NCI-H1436 (cell line): ENCODE measurements at places on chromosomes 5 and 9.

DNA sequence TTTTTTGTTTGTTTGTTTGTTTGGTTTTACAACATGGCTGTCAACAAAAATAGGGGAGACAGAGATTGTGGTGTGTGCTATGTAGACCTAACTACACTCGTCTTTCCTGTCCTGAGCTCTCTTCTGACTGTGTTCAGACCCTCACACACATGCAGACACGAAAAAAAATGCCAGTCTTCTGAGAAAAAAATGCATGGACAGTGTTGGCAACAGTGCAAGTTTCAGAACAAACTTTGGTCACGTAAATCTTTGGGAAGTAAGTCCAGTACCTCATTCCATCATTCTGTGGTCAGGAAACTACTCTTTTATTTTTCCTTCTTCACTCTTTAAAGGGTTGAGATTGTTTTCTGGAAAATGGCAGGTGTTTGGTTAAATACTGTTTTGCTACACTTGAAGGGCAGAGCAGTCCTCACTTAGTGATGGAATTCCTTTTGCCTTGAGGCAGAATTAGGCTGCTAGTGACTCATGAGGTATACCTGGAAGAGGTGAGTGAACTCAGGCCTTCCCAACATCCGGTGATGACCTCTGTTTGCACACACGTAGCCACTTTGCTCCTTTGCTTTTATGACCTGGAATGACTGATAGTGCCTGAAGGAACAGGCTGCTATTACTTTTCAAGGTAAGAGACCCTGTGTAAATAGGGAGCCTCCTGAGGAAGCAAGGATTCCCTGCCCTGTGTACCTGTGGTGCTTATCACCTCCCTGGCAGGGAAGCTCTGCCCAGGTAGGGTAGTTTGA lies 81.6 kb upstream of the TNFAIP8 start:
- DNase-seq = no peak

GRCh38 chr5:72552041-72552557 lies 44.9 kb upstream of the ZNF366 start:
- no peak for DNase-seq

DNA sequence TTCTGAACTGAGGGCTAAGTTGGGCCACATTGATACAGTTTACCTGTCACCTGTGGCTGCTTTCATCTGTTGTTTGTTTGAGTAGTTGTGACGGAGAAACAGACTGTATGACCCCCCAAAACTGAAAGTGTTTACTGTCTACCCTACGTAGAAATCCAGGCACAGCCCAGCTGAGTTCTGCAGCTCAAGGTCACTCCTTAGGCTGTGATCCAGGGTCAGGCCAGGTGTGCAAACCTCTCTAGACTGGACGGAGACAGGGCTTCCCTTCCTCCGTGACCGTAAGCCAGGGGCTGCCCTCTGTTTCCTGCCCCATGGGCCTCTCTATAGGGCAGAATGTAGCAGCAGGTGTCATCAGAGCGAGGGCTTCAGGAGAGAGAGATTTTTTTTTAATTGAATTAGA lies 207.9 kb upstream of the OTULINL start:
- DNase-seq = no peak

GRCh38 chr9:132109291-132109690 lies 29.6 kb upstream of the MED27 start:
- DNase-seq = no peak

- DNase-seq = no peak
These were observed 51.8 kb downstream of the IRX2 start for GRCh38 chr5:2699686-2700085.

GRCh38 chr9:93020771-93021670 lies 37.5 kb upstream of the SUSD3 start:
- no peak for DNase-seq

GRCh38 chr5:86858442-86858841 lies 240.7 kb downstream of the COX7C start:
- no peak for DNase-seq

DNA sequence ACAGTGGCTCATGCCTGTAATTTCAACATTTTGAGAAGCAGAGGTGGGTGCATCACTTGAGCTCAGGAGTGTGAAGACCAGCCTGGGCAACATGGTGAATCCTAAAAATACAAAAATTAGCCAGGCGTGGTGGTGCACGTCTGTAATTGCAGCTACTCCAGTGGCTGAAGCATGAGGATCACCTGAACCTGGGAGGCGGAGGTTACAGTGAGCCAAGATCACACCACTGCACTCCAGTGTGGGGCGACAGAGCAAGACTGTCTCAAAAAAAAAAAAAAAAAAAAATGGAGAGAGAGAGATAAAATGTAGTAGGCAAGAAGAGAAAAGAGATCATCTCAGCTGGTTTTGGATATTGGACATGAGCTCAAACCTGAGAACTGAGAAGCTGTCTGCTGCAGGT lies 23.7 kb upstream of the ZCCHC7 start:
- no peak for DNase-seq

- no peak for DNase-seq
These were observed 36.5 kb downstream of the SYK start for GRCh38 chr9:90838098-90838497.

DNA sequence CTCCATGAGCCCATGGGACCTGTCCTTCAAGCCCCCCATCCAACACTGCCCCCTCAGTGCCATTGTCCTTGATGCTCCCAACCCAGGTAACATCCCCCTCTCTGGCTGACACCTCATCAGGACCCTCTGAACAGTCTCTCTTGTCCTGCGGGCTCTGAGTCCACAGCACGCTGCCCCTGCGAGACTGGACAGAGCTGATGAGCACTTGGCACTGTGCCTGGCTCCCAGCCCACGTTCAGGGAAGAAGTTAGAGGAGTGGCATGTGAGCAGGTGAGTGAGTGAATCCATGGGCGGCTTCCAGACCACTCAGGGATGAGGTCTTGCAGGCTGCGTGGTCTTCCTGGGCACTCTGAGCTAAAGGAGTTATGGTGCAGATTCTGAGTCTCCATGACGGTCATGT lies 70.7 kb downstream of the PAX5 start:
- no peak for DNase-seq

GRCh38 chr5:134968055-134968454 lies 348 bp downstream of the CATSPER3 start:
- DNase-seq = no peak

DNA sequence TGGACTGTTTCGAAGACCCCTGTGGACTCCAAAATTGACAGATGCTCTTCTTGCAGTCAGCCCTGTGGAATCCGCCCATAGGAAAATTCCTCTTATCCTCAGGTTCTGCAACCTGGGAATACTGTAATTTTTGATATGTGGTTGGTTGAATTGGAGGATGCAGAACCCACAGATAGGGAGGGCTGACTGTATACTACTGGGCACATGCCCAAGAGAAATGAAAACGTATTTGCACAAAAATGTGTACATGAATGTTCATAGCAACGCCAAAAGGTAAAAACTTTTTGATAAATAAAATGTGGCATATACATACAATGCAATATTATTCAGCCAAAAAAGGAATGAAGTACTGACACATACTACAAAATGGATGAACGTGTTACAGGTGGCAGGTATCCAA lies 1.9 kb upstream of the SNAPC3 start:
- DNase-seq = no peak

GRCh38 chr5:35485487-35485886 lies 132.2 kb upstream of the SPEF2 start:
- DNase-seq = no peak

DNA sequence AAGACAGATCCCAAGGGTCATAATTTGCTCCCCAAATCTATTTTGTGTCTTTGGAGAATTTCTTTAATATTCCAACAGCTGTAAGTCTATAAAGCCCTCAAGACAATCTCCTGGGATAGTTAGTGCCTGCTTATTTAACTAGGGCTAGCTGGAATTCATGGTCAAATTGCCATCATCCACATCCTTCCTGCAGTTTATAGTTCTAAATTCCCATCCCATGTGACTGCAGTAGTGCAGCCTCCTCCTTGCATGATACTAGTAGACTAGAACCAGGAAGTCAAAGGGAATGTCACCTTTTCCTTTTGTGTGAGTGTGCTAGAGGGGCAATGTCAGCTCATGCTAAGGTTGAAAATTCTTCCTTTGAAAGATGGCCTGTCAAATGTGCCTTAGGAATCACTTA lies 214.8 kb upstream of the PIK3R1 start:
- no peak for DNase-seq

GRCh38 chr5:64340293-64340692 lies 165.5 kb upstream of the RGS7BP start:
- no peak for DNase-seq

- DNase-seq = peak; percentile 7
These were observed 93.8 kb upstream of the PPP1R26 start for GRCh38 chr9:135385793-135386192.

- no peak for DNase-seq
These were observed 133.6 kb downstream of the NFIB start for GRCh38 chr9:14180093-14180959.

DNA sequence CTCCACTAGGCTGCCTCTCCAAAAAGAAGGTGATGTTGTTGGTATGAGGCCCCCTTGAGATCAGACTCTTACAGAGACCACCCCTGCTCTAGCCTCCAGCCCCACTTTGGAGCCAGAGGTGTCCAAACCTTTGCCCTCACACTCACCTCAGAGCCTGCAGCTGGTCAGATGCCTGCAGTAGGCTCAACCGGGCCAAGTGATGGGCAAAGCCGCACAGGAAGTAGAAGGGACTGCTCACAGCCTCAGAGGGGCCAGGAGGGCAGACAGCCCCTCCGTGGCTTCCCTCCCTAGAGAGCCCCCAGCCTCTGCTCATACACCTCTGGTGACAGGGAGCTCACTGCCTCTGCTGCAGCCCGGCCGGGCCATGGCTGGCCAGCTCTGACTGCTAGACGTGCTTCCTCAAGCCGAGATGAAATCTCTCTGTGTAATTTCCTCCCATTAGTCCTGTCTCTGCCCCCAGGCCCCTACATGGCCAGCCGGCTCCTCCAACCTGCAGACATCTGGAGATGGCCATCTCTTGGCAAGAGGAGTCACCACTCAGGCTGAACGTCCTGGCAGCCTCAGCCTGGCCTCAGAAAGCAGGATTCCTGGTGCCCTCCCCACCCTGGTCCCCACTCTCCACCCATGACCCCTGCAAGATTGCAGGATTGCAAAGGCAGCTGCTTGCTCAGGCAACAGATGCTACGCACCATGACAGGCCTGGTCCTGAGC lies 7.3 kb upstream of the TCF7 start:
- no peak for DNase-seq

DNA sequence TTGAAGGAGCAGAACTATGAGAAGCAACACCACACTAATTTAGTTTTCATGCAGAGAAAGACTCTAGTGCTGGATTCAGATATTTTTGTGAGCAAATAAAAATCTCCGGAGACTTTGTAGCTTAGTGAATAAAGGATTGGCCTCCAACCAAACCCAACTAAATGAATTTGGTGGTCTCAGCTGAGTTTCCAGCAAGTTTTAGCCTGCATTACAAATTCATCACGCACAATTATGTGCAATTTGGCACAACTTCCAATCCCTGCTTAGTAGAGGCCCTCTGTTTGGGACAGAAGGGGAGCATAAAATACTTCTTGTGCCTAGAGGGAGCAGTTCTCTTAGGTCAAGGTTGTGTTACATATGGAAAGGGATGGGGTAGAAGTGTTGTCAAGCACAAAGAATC lies 112.3 kb upstream of the ADAMTSL1 start:
- no peak for DNase-seq

DNA sequence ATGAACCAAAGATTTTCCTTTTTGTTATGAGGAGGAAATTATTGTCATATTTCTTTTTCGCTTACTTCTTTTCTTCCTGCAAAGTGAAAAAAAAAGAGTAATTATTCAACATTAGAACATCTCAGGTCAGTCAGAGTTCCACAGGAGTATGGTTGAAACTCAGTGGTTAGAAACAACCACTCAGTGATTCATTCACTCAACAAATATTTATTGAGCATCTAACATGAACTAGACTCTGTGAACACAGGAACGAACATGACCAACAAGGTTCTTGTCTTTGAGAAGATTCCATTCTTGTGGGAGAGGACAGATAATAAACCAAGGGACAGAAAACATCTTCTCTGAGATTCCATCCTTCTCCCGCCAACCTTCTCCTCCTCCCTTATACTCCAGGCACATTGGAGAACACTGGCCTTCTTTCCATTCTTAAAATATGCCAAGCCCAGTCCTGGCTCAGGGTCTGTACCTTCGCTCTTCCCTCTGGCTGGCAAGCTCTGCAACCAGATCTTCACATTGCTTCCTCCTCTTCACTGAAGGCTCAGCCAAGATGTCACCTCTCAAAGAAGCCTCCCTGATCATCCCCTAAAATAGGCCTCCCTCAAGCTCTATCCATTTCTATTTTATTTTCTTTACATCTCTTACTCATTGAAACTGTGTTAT lies 6.8 kb upstream of the GRAMD2B start:
- no peak for DNase-seq

GRCh38 chr5:30438785-30439184 lies 754.7 kb upstream of the CDH6 start:
- DNase-seq = no peak

- no peak for DNase-seq
These were observed 111.2 kb upstream of the PTGER4 start for GRCh38 chr5:40568548-40568947.
